ENCODE measurements at places on chromosomes 1 and 21.

DNA sequence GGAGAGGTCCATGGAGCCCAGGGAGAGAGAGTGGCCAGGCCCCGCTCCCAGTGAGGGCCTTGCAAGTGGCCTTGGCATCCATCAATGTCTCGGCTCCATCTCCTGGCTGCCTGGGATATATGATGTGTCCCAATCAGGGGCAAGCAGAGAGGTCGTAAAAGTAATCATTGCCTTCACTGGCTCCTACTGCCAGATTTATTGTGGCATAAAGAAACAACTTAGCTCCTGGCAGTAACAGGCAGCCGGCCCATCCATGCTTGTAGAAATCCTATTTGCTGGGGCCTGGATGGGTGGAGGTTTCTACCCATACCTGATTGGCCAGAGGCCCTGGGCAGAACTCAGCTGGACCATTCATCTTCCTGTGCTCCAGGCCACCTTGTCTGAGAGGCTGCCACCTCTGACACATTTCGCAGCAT is 272.6 kb downstream of the MATN1 start:
- no peak for DNase-seq

DNA sequence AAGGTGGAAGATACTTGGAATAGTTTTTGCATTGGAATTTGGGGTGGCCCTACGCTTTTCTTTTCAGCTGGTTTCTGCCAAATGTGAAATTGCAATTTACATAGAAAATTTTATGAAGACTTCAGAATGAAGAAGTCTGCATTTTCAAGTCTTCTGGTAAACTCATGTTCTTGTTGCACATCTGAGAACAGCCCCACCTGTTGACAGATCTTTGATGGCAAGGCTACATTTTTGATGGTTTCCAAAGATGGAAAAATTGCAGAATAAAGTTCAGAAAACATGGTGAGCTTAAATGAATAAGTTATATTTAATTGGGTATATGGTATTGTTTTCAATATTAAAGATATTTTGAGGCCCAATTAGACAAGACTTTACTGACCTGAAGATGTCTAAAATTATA is 25.4 kb downstream of the OLFM3 start:
- DNase-seq, result no peak

DNA sequence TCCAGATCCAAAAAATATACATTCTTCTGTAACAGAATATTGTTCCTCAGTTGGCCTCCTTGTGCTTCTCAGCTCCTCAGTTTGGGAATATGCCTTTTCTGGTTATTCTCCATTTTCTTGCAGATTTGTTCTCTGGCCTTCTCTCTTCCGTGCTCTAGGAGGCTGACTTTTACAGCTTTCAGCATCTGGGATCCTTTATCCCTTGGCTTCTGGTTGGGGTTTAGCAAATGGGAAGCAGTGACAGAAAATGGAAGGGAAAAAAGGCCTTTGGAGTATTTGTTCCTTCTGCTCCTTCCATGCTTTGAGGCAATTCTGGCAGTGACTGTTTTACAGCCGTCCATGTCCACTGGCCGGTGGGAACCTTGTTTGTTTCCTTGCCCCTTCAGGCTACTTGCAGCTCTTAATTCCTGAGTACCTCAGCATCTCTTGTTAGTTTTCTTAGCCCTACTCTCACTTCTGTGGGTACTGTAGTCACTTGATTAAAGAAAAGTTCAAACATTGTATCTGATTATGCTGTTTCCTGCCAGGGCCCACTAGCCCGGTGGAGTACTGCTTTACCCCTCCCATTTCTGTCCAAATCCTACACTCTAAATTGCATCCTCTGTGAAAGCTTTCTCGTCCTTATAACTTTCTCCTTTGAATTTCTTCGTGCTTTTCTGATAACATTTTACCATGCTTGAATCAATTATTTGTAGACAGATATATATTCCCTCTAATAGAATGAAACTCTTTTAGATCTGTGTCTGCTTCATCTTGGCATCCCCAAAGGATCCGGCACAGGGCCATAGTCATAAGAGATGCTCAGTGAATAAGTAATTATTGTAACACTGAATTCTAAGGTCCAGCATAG is 118.2 kb downstream of the OSBPL9 start:
- no peak for DNase-seq

DNA sequence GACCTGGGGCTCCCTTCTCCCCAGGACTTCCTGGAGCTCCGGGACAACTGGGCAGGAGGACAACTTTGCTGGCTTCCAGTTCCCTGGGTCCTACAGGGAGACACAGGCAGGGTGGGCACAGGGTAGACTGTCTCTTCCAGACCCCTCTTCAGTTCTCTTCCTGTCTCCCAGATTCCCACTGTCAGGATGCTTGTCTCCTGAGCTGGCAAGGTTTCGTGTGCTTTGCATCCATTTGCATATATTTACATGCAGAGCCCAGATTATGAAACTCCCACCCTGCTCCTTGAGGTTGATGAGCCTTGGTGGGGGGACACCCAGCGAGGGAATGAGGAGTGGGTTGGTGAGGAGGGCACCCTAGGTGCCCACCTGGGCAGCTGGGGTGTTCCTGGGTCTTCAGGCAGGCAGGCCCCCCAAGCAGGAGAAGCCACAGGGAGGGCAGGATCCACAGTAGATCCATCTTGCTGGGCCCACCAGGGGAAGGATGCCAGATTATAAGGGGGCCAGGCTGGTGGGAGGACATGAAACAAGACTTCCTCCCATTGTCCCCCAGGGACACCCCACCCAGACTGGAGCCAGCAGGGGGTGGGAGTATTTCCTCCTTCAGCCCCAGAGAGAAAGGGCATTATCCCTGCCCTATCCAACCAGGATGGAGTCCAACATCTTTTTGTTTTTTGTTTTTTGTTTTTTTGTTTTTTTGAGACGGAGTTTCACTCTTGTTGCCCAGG is at the start of gene FCN3:
TSS of gene FCN3 (minus strand) at position 463 of the 725 bp plus-strand sequence. CDS start at position 457, 6 bp downstream.
- no peak for DNase-seq

DNA sequence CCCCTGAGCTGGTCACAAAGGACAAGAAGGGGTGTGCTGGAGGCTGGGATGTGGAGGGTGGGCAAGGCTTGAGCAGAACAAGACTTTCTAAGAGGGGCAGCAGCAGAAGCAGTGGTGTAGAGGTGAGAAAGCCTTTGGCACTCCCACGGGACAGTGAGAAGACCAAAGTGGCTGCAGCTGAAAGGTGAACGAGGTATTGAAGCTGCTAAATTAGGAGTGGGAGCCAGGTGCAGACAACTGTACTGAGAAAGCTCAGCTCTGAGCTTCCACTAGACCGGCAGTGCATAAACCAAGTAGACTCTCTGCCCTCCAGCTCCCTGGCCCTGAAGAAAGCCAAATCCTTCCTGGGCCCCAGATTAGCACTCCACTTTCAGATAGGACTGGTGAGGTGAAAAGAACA is 93.0 kb downstream of the VWA5B1 start:
- no peak for DNase-seq

DNA sequence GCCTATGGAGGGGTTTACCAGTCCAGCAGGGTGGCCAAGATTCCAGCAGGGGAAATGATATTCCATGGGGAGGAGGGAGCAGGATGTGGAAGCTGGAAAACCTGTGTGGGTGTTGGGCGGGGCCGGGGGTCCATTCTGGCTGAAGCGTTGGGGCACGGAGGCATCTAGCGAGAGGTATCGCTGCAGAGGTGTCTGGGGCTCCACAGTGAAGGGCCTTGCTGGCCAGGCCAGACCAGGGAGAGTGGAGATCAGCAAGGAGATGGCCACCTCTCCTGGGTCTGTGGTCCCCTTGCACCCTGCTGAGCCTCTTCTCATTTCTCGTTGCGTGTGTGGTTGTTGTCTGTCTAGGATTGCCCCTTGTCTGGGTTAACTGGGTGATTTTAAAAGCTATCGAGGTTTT is 6.2 kb downstream of the COQ8A start:
- no peak for DNase-seq

- no peak for DNase-seq
Observed at GRCh38 chr1:28885472-28885877, 28.9 kb upstream of the EPB41 start.

GRCh38 chr1:74180490-74180889 is 17.5 kb downstream of the LRRIQ3 start:
- DNase-seq, result no peak

DNA sequence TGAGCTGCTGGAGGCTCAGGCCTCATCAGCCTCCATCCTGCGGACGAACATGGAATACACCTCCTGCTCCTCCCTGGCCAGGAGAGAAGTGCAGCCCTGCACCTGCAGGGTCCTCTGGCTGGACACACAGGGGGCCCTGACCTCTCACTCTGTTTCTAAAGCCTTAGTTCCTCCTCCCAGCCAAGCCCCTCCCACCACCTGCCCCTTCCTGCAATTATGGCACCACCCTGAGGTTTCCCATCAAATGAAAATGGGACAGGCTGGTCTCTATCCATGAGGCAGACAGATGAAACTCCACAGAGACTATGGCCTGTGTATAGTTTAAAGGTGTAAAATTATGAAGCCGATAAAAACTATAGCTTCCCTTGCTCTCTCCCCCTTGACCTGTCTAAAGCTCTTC is 42.6 kb downstream of the CACNA1S start:
- no peak for DNase-seq

DNA sequence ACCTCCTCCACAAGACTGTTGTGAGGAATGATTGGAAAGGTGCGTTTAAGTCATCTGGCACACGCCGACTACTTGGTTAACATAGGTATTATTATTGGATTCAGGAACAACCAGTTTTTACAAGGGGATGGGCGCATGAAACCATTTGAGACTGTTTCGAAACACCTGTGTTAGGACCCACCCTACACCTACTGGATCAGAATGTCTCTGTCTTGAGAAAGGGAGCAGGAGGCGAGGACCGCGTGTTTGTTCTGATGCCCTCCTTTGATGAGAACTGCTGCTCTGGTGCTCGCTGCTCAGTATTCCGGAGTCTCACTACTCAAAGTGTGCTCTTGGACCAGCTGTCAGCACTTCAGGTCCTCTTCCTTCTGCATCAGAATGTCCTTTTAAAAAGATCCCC is 7.3 kb downstream of the H6PD start:
- DNase-seq, result no peak

GRCh38 chr1:6982860-6983259 is 197.6 kb downstream of the CAMTA1 start:
- no peak for DNase-seq

GRCh38 chr1:27047914-27048313 is 35.3 kb upstream of the TENT5B start:
- no peak for DNase-seq

DNA sequence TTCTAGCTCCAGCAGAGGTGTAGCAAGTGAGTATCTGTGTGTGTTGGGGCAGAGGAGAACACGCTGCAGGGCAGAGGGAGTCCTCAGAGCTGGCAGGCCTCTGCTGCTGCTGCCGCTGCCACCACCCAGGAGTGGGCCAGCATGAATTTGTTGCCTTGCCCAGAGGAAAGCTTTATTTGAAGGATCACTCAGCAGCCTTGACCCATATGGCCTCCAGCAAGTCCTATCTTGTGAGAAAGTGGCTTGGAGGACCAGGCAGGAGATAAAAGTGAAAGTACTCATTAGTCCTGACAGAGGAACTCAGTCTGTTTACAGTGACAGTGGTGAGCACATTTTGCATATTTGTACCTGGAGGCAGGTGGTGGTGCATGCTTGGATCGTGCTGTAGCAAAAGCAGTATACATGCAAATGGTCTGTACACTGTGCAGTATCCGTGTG is 3.1 kb downstream of the TRAF5 start:
- no peak for DNase-seq

DNA sequence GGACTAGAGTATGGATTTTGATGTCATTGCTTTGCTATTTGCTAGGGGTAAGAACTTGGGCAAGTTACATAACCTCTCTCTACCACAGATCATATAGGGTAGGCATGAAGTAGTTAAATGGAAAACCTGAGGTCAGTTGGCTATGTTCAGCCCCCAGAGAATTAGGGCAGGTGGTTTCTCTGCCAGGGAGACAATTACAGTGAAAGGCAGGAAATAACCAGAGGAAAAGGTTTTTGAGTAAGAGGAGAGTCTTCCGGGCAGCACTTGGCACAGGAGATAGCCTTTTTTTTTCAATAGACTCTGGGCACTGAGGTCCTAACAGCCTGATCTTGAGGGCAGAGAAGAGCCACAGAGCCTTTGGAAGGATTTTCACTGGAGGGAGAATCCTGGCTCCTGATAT is 16.7 kb upstream of the SERBP1 start:
- no peak for DNase-seq

GRCh38 chr1:168598892-168599291 is 22.5 kb downstream of the XCL1 start:
- no peak for DNase-seq

- no peak for DNase-seq
Observed at GRCh38 chr1:13762642-13763041, 62.7 kb downstream of the PRDM2 start.

DNA sequence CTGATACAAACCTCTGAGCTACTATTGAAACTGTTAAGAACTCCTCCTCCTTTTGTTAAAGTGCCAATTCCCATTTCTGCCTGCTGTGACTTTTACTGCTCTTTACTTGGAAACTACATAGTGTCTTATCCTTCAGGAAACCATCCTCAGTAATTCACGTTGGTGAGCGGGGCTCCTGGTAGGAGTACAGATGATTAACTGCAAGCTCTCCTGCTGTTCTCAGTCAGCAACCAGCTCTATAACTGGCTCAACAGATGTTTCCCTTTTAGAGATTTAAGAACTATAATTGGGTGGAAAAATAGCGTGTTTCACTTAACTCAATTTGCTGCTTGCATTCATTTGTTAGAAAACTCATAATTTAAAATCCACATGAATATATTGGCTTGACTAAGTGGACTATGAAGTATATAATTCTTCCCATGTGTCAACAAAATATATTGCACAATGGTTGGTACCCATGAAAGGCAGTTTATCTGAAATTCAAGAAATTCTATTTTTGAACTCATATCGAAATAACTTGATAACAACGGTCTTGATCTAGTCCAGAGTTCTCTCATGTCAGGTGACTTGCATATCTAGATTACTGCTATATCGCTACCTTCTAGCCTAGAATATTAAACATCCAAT is 574.0 kb downstream of the KCNT2 start:
- DNase-seq, result peak; percentile 95

GRCh38 chr1:52268372-52268771 is 97.6 kb downstream of the CC2D1B start:
- no peak for DNase-seq

- no peak for DNase-seq
Observed at GRCh38 chr1:108000620-108001111, 35.7 kb upstream of the VAV3 start.

- no peak for DNase-seq
Observed at GRCh38 chr1:235852887-235853286, 13.8 kb downstream of the LYST start.

DNA sequence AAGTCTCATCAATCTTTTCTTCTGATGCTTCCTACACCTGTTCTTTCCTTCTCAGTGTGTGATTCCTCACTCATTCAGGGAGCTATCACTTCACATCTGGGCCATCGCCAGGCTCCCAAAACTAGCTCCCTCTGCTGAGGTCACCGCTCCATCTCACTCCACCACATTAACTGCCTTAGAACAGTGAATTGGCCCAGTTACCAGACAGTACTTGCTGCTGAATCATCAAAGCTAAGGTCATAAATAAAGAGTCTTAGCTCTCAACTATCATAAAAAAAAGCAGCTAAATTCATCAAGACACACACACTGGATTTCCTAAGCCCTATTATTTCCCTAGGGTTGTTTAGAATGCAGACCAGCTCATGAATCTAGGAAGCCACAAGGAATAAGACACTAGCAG is 18.8 kb upstream of the SRM start:
- no peak for DNase-seq

- no peak for DNase-seq
Observed at GRCh38 chr1:40658751-40659648, 6.5 kb downstream of the RIMS3 start.

All from NCI-H2227 treated with DMSO at 0.1 percent for 48 hours (cell line).